ENCODE measurements at places on chromosomes 2 and 18.
A peak's percentile ranks its signal among the peaks of the same experiment; 100 is the strongest.

DNA sequence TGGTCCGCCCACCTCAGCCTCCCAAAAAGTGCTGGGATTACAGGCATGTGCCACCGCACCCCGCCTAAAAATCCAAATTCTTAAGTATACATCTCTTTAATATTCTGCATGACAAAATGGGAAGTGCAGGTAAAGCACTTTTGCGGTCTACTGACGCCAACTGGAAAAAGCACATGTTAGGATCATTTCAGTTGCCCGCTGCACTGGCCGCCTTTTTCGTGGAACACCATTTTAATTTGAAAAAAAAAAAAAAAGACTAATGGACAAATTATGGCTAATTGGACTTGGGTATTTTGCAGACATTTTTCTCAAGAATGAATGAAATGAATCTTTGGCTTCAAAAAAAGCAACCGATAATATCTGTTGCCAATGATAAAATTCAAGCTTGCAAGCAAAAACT, 129.3 kb upstream of the GPC1 start:
- no peak for DNase-seq

DNA sequence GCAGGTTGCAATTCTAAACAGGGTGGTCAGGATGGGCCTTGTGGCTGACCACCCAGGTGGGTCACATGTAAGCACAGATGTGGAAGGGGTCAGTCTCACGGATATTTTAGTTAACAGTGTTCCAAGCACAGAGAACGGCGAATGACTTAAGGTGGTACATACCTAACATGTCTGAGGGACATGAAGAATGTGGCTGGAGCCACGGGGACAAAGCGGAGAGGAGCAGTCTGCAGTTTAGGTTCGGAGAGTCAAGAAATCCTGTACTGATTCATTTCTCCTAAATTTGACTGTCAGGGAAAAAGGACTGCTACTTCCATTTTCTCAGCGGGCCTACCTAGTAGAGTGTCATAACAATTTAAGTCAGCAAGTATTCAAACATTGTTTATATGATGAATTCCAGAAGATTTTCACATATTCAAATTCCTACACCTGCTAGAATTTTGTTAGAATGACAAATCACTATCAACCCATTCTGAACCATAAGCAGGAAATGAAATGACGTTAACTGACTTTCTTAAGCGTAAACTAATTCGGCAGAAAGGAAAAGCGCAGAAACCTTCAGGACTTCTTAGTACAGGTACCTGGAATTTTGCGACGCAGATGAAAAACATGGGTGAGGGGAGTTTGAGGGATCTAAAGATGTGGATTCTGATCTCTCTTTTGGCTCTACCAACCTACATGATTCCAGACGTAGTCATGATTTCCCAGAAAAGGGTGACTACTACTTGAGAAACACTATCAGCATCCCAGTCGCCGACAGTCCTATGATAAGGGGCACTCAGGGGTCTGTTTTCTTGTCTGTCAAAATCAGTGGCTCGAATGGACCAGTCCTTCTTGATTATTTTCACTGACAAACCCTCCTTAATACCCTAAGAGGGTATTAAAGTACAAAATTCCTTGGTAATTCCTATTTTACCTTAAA, 41.3 kb downstream of the PTPN2 start:
- DNase-seq, result no peak

DNA sequence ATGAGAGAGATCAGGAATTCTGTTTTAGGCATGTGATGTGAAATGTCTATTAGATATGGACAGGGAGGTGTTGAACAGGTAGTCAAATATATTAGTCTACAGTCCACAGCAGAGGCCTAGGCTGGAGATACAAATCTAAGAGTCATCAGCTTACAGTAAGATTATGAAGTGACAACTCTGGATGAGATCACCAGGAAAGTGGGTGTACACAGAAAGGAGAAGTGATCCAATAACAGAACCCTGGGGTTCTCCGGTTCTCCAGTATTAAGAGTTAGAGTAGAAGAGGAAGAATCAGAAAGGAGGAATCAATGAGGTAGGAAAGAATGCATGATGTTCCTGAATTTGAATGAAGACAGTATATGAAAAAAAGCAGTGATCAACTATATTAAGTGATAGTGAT, 362.3 kb downstream of the FIGN start:
- no peak for DNase-seq

GRCh38 chr2:111975819-111976218, 77.4 kb downstream of the MERTK start:
- DNase-seq, result no peak

DNA sequence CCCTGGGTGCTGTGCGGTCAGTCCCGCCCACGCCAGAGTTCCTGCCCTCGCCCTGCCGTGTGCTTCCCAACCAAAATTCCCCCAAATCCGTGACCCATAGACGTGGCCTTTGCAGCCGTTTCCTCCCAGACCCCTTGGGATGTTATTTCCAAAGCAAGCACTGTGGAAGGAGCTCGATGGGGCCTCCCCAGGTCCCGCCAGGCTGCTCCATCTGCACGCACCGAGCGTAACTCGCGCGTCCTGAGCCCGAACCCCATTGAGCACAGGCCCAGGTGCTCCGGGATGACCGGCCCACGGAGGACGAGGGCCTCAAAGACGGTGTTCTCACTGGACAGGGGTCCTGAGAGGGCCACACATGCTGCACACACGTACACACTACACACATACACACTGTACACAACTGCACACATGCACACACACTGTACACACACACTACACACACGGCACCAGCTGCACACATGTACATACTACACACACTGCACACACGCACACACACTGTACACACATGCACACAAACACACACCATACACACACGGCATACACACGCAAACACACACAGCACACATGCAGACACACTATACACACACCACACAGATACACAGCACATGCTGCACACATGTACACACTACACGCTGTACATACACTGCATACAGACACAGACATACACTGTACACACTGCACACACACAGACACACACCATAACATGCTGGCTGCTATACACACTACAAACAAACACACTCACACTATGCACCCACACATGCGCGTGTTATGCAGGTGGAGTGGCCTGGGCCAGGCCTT, 431.2 kb upstream of the SALL3 start:
- no peak for DNase-seq

DNA sequence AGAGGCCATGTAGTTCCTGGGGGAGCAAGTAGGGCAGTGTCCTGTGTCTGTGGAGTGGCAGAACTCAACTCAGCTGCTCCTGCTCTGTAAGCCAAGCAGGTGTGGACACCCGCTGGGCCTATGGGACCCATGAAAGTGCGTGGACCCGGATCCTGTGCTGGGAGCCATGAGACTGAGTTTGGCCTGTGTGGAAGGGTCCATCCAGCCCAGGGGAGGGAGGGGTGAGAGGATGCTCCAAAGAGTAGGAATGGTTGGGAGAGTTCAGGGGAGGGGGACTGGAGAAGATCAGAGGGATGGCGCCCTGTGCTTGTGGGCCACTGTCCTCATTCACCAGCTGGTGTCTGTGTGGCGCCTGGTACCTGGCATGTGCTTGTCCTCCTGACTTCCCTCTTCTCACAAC, 226.4 kb upstream of the HS6ST1 start:
- no peak for DNase-seq

DNA sequence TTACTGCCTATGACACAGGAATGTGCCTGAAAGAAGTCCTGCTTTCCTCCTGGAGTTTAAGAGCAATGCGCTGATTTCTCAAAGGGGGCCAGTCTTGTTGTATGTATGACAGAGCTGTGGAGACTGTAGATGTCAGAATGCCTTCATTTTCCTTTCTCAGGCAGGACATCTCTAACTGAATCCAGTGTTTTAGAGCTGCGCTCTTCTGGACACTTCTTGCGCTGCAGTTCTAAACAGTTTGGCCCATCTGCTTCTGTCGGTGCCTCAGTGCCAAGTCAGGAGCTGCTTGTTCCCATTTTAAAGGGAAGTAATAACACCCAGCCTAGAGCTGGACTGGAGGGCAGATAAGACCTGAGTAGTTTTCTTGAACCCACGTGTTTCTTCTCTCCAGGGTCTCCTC, 91.4 kb downstream of the ESCO1 start:
- no peak for DNase-seq

- no peak for DNase-seq
Observed at GRCh38 chr2:182447863-182448262, 21.0 kb upstream of the PDE1A start.

- no peak for DNase-seq
Observed at GRCh38 chr2:33598561-33599174, 431 bp downstream of the FAM98A start.

DNA sequence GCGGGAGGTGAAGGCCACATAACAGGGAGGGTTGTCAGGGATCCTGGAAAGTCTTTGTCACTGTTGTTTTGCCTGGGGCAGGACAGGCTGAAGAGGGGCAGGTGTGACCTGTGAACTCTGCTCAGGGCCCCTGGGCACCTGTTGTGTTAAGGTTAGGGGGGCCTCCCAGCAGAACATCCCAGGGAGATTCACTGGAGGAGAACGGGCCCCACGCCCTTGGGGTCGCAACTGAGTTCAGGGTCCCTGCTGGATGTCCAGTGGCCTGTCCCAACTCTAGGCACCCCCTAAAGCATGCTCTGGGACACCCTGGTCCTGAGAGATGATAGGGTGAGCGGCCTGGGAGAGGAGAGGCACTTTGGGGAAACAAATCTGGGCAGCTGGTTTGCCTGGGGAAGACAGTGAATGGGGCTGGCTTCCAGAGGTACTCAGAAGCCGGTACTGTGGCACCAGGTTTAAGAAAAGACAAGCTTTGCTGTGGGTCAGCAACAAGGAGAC, 22.9 kb downstream of the GPR35 start:
- no peak for DNase-seq

- DNase-seq, result no peak
Observed at GRCh38 chr2:160482673-160483072, 10.9 kb downstream of the RBMS1 start.

GRCh38 chr2:202307690-202308089, 42.1 kb downstream of the NOP58 start:
- no peak for DNase-seq

DNA sequence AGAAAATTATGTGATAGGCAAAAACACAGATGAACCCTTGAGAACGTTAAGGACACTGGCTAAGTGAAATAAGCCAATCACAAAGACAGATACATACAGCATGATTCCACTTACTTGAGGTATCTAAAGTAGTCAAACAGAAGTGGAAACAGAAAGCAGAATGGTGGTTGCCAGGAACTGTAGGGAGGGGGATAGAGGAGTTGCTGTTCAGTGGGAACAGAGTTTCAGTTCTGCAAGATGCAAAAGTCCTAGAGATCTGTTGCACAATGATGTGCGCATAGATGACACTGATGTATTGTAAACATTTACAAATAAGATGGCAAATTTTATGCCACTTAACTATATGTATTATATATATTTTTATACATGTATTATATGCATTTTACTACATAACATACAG, 59.7 kb downstream of the POLE4 start:
- no peak for DNase-seq

GRCh38 chr2:178363252-178363651, 87.7 kb downstream of the PRKRA start:
- no peak for DNase-seq

DNA sequence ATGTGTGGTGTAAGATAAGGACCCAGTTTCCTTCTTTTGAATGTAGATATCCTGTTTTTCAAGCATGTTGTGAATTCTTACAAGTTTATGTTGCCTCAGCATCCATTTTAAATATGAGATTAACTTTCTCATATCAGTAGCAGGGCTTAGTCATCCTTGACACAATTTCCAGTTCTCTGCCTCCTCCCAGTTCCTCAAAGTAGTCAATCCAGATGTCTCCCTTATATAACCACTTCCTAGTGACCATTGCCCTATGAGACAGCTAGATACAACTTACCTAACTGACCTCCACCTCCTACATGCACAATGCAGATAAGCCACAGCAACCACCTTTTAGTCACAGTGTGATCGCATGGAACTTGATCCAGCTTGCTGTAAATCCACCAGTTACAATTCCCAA, 269.2 kb upstream of the ZNF521 start:
- DNase-seq, result peak; percentile 7

DNA sequence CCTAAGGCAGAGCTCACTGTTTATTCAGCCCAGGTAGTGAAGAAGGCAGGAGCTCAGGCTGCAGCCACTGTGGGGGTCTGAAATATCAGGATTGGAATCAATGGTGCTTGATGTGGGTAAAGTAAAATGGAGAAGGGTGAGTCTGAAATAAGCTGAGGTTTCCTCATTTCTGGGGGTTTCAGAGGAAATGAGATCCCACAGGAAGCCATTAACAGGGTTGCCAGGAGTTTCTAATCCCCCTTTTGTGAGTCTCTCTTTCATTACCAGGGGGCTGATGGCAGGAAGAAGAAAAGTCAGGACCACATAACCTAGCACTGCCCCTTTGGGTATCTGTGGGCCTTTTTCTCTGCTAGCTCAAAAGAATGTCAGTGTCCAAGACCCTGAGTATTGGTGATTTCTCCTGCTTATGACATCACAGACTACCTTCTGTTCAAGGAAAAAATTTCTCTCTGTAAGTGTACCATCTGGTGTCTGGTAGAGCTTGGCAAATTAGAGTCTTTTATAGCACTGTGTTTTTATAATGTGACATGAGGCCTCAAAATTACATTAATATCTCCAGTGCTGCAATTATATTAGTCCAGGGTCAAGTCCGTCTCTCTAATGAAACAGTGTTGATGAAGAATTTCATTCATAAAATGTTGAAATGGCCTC, 56.0 kb downstream of the LBH start:
- no peak for DNase-seq

DNA sequence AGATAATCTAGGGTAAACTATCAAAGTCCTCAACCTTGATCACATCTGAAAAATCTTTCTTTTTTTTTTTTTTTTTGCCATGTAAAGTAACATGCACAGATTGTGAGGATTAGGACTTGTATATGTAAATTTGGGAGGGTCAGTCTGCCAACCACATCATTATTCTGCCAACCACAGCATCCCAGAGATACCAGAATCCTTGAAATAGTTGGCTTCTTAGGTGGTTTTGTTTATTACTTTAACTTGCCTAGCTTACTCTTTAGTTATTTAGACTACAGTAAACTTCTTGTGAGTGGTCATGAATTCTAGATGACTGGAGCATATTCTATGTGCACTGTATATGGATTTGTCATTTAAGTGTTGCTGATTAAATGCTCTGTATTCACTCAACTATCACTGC, 242.1 kb upstream of the RBMS1 start:
- DNase-seq, result no peak

GRCh38 chr2:122863532-122863931, 1108.1 kb downstream of the TSN start:
- no peak for DNase-seq

DNA sequence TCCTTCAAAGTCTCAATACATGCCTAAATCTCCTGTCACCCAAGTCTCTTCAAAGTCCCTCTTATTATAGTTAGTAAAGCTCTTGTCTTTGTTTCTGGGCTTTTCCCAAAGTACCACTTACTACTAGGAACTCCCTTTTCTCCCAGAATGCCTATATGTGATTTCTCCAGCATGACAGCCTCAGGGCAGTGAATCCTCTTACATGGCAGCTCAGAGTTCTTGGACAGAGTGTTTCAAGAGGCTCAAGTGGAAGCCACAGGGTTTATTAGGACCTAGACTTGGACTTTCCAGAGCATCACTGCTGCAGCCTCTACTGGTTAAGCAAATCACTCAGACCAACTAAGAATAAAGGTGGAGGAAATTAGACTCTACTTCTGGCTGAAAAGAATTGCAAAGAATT, 98.9 kb downstream of the CSRNP3 start:
- no peak for DNase-seq

GRCh38 chr2:126717928-126718327, 62.0 kb downstream of the GYPC start:
- DNase-seq, result no peak

- DNase-seq, result peak; percentile 49
Observed at GRCh38 chr18:55500316-55501086, 87.5 kb downstream of the TCF4 start.

Data from pulmonary artery endothelial cell (primary cell).